ENCODE measurements at places on chromosomes 2 and 18.

DNA sequence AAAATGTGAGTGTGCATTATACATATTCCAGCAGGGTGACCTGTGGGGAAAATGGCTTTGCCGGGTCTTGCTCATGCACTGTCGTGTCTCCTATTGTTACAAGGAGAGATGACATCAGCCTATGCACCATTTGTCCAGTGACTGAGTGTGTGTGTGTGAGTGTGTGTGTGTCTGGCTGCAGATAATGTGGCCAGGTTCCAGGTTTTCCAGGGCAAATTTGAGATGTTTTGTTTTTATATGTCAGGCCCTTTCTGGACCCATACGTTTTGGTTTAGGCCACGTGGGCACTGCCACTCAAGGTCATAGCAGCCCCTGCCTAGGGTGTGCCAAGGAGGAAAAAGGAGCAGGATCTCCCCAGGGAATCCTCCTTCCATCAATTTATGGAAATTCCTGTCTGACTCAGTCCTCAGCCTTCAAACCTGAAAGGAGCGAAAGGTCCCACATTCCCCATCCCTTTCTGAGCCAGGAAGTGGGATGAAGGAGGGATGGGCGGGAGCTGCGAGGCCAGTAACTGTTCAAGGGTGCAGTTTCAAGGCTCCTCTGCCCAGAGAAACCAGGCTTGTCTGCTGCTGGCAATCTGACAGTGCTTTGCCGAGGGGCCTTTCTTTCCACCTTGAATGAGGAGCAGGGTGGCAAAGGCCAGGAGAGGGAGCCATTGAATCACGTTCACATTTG is 93.0 kb upstream of the SMAD2 start:
- DNase-seq: peak; percentile 88

DNA sequence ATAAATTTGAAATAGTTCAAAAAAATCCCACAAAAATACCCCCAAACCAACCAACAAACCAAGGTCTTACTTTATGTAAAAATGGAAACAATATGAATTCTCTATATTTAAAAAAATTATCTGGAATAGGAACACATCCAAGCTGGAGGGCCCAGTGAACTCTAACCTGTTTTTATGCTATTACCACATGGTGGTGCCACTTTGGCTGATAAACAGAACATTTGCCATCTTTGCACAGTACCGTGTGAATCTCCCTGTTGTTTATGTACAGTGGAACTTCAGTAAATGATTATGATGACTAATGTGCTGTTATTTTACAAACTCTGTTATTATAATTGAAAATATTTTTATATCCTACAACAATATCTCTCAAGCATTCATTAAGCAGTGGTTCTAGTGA is 145.3 kb upstream of the SMAD7 start:
- DNase-seq: no peak

DNA sequence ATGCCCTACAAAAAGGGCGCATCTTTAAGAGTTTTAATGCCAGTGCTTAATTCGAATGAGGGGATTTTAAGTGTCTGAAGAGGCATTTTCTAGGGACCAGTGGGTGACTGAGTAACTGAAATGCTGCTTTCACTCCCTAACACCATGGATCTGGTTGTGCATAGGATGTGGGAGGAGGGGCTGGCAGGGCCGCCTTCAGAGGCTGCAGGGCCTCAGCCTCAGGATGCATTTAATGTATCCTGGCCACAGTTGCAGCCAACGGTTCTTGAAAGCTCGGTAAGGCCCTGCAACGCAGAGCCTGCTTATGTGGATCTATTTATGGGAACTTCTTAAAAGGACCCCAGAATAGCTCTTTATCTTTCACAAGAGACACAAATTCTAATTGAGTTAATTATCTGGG is 25.8 kb upstream of the IL18RAP start:
- no peak for DNase-seq

- no peak for DNase-seq
These were observed 58.9 kb upstream of the TEX51 start for GRCh38 chr2:126839796-126840195.

Data from epithelial cell of esophagus (primary cell).